Erythroblast (primary cell): ENCODE measurements at places on chromosomes 11 and 22.

- no peak for DNase-seq
Observed at GRCh38 chr22:45996241-45997076, 19.5 kb upstream of the WNT7B start.

DNA sequence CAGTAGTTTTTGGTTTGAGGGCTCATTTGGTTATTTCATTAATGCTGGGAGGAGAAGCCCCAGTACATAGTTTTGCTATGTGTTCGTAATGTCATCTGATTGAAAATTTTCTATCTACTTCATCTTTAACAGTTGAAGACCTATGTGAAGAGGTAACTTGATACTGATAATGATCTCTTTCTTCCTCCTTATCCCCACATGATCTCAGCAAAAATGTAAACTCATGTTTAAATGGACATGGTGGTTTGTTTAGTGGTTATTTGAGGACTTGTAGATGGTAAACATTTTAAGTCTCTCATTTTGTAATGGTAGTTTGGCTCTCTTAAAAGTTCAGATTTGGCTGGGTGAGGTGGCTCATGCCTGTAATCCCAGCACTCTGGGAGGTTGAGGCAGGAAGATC is 53.7 kb upstream of the SPTBN2 start:
- DNase-seq = no peak

DNA sequence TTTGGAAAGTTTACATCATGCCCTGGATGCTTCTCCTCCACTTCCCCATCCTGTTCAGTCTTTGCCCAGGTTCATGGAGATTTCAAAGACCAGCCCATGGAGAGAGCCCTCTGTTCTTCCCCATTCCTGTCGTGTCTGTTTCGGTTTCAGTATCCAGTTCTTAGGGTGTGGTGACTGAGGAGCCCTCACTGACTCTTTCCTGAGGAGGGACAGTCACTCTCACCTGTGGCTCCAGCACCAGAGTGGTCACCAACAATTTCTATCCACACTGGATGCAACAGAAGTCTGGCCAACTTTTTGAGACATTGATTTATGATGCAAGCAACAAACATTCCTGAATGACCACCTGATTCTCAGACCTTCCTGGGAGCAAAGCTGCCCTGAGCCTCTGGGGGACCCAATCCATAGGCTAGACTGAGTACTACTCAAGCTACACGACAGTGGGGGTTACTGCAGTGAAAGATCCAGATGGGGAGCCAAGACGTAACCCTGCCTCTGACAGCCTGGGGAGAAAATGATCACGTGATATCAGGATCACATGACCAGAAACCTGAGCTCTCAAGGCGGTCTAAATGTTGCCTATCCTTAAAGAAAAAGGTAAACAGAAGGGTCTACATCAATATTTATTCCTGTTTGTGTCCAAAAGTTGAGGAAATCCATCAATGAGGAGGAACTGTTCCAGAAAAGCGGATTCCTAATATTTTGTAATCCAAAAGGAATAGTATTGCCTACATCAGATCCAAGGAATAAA is 76.2 kb upstream of the VPREB1 start:
- peak; percentile 31 for DNase-seq

GRCh38 chr22:36369004-36369921 is 18.5 kb downstream of the MYH9 start:
- peak; percentile 54 for DNase-seq

DNA sequence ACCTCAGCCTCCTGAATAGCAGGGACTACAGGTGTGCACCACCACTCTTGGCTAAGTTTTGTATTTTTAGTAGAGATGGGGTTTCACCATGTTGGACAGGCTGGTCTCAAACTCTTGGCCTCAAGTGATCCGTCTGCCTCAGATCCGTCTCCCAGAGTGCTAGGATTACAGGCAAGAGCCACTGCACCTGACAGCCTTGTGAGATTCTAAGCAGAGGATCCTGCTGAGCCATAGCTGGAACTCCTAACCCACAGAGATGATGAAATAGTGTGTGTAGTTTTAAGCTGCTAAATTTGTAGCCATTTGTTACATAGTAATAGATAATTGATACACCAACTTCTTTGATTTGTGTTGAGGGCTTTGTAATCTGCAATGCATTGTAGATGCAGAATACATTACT is 51.1 kb downstream of the CLMP start:
- no peak for DNase-seq

DNA sequence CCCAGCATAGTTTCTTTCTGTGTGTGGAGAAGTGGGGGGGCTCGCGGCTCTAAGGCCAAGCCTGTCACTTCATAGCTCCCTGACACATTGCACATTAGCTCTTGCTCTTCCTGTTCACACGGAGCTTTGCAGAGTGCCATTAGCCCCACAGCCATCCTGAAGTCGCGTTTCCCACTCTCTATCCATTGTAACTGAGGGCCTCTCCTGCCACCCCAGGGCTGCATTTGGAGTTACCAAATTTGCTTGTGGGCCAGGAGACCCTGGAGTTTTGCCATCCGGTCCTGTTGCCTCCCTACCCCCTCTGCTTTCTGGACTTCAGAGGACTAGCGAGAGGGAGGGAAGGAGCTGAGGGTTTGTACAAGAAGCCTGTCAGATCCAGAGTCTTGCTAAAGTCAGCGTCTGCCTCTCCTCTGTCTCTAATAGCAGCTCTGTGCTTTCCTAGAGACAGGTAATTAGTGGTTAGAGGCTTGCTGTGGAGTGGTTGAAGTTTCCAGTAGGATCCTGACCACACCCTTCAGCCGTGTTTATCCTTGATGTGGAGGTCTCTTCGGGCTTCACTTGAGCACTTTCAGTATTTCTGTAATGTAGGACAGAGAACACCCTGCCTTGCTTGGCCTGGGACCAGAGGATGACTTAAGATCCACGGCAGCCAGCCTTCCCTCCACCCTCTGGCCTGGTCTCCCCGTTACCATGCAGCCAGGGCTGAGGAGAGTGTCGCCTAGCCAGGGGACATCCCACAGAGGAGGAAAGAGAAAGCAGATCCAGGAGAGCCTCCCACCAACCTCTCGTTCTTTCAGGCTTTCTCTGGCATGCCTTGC is 14.1 kb downstream of the DCPS start:
- DNase-seq = no peak

DNA sequence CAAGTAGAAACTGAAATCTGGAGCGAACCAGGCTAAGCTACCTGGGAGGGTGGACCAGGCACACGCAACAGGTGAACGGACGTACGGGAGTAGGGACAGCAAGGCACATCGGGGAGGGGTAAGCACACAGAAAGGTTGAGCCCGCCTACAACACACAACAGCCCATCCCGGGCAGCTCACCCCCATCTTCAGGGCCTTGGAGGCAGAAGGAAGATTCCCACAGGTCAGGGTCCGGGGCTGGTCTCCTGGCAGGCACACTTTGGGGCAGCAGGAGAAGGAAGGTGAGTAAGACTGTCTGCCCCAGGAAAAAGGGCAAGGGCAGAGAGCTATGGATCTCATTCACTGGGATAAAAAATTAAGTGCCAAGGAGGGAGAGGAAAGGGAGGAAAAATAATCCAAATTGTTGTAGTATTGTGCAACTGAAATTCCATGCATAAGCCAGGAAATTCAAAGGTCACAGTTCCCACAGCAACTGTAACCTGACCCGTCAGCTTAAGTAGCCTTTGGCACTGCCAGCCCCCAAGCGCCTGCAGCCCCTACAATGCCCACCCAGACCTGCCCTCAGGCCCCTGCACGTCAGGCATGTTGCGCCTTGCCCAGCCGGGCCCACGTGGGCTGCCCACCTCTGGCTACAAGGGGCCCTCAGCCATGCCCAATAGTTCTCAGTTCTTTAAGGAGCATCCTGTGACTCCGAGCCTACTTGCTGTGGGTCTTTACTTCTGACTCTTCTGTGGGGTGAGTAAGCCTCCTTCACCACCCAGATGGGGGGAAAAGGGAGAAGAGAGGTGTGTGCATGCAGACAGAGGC is 51.8 kb downstream of the MICAL3 start:
- DNase-seq = no peak
